ENCODE measurements at places on chromosomes 3 and 15.
A peak's percentile ranks its signal among the peaks of the same experiment; 100 is the strongest.

DNA sequence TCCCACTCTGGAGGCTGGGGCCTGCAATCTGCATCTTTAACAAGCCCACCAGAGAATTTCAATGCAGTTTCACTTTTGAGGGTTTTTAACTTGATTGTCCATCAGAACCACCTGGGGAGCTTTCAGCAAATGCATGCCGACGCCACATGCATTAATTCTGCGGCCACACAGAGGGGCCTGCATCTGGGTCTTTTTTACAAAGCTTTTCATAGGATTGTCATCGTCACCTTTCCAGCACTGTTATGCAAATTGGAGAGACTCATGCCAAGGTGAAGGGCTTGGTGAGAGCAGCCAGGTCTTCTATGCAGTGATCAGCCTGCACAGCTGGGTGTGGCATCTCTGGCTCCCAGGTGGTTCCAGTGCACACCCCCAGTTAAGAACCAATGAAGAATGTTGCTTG lies 143.0 kb upstream of the CTDSPL start:
- DNase-seq, result no peak

DNA sequence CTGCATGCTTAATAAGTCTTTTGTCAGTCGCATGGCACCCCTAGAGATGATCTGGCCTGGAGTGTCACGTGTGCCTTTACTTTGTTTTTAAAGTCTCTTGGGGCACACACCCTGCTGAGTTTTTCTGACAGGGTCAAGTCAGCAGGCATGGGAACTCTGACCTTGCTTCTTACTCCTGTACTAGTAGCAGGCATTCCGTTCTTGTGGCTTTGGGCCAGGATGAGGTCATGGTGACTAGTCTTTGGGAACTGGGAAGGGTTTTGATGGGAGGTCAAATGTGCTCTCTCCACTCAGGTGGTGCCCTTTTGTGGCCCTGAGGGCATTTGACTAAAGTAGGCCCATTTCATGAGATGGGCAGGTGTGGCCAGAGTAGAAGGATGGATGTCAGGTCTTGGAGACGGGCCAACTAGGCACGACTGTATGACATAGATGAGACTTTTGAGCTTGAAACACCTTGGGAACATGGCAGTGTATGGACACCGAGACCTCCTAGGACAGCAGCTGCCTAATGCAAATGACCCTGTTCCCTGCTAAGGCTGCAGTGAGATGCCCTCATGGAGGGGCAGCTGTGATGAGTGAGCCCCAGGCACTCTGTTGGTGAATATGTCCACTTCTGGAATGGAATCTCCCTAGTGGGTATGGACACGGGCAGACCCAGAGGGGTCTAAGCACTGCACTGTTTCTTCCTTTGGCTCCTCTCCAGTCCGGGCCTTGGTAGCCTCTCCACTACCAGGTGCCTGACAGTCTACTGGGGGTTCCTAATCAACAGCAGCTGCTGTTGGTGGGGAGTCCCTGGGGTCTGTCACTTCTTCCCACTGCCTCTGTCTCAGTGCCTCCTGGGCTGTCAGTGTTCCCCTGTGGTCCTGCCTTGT lies 16.4 kb downstream of the SRPRB start:
- no peak for DNase-seq

DNA sequence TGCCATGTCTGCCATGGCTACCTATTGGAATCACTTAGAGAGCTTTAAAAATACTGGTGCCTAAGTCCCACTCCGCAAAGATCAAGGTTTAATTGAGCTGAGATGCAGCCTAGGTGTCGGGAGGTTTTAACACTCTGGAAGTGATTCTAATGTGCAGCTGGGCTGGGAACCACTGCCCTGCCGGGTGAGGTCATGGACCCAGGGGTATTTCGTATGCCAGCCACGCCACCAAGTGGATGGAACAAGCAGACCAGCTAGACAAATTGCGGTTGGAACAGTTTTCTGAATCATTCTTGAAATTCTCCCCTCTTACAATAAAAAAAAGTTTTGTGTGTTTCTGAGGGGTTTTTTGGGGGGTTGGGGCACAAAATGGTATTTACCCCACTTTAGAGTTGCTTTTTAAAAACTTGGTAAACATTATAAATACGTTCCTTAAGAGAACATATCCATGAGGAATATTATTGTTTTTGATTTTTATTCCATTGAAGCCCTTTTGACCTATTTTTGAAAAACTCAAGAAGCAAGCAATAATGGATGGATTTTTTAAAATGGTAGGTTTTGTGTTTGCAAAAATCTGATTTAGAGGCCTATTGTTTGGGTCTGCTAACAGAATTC lies 66.2 kb upstream of the CSTA start:
- DNase-seq, result peak; percentile 9

GRCh38 chr3:181695661-181696491 lies 15.8 kb upstream of the SOX2 start:
- DNase-seq, result no peak

GRCh38 chr15:41932511-41933289 lies 38.8 kb upstream of the SPTBN5 start:
- no peak for DNase-seq

DNA sequence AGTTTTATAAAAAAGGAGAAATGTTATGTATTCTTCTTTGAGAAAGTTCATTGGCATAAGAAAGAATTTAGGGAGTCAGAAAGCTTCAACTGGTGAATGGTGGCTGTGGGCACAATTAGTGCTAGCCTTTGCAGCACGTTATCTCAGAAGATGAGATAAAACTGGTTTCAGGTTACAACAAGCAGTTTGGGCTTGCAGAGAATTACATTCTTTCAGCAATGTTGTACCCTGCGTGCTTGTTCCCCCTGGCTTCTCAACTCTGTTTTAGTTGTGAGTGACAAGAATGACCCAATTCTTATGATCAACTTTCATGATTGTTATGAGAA lies 31.6 kb upstream of the ACP3 start:
- DNase-seq, result no peak

DNA sequence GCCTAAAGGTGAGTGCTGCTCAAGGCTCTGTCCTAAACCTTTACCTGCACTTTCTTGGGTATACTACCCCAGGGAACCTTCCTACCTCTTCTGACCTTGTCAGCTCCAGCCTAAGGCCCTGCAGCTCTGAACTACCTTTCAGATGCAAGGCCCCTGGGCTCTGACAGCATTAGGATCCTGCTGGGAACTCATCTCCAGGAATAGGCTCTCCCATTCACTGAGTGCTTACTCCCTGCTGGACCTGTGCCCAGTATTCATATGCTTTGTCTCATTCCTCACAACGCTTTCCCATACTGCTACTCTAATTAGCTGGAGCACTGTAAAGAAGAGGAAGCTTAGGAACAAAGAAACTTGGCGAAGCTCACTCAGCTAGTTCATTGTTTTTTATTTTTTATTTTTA lies 53.8 kb upstream of the RAB6B start:
- no peak for DNase-seq

- no peak for DNase-seq
These were observed 8.5 kb downstream of the SEC61A1 start for GRCh38 chr3:128060473-128061381.

DNA sequence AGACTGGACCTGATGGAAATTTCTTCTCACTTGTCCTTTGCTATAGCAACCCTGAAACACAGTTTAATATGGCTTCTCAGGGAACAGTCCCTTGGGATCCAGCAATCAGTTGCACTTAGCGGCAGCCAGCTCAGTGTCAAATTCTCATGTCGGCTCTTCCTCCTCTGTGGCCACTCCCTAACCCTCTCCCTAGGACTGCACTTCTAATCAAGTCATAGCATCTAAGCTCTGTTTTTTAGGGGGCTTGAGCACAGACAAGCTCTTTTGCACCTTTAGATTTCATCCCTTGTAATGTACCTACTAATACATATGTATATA lies 250.5 kb upstream of the TLE3 start:
- no peak for DNase-seq

DNA sequence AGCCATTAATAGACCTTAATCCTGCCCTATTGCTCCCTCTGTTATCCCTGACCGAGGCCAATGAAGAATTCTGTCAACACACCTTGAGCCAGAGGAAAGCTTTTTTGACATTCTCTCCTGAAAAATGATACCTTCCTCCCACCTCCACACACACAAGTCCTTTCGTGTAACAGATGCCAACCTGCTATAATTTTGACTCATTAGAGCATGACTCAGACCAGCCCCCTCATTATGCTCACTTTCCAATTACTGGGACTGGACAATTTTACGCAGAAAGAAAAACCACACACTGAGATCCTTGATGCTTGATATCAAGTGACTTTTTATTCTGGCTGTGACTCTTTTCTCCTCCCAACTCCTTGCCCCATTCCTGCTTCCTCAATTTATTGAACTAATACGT lies 50.9 kb downstream of the LSAMP start:
- no peak for DNase-seq

- no peak for DNase-seq
These were observed 325.2 kb downstream of the DIPK2A start for GRCh38 chr3:144296808-144297207.

DNA sequence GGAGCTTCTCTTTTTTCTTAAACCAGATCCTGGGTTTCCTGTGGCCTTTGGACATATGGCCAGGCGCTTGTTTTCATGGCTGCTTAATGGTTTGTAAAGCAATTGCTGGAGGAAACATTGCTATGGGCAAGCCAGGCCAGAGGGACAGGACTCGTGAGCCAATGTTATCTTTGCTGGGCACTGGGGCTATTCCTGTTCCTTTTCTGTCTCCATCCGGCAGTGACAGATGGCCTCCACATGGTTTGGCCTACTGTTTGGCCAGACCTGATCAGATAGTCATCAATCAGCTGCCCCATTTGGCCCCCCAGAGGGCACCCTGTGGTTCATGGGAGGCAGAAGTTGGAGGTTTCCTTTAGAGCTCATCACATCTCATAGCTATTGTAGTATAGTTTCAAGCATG lies 326.1 kb upstream of the ROPN1 start:
- DNase-seq, result no peak

DNA sequence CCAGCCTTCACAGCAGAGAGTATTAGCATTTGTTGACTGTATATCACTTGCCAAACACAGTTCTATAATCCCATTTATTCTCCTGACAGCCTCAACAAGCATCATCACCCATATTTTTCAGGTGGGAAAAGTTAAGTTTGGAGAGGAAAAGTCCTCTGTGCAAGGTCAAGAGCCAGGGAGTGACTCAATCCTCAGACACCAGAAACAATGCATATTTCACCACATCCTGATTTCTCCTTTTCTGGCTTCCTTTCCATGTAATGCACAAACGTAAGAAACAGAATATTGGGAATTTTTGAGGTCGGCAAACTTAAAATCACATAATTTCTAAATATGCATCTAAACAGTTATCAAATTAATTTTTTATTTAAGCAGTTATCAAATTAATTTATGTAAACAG lies 116.0 kb upstream of the GADL1 start:
- DNase-seq, result no peak

- DNase-seq, result no peak
These were observed 79.3 kb upstream of the SKOR1 start for GRCh38 chr15:67746022-67746421.

DNA sequence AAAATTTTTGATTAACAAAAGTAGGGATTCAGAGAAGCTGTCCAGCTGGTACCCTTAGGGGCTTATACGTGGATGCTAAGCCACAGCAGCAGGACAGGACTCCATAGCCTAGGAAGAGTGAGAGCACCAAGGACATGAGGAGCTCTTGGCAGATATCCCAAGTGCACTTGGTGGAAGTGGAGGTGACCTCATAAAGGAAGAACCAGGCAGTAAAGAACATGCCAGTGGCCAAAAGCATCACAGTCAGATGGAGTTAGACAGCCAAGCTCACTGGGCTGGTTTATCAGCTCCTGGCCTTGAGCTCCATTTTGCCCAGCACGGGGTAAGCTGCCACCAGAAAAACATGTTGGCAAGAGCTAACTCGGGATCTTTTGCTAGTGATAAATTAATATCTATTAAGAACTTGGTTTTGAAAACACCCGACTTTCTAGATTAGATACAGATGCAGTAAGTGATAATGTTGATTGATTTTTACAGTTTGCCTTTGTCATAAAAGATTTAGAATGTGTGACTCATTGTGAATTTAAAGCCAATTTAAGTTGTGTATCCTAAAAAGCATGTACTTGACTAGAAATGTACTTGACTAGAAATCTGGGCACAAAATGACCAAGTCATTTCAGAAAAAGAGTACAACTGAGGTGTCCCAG lies 108.0 kb downstream of the CMSS1 start:
- no peak for DNase-seq

GRCh38 chr3:119222391-119222790 lies 18.3 kb downstream of the B4GALT4 start:
- DNase-seq, result no peak

GRCh38 chr15:68789534-68790241 lies 31.0 kb downstream of the ANP32A start:
- no peak for DNase-seq

- no peak for DNase-seq
These were observed 72.3 kb upstream of the ICE2 start for GRCh38 chr15:60551147-60551780.

DNA sequence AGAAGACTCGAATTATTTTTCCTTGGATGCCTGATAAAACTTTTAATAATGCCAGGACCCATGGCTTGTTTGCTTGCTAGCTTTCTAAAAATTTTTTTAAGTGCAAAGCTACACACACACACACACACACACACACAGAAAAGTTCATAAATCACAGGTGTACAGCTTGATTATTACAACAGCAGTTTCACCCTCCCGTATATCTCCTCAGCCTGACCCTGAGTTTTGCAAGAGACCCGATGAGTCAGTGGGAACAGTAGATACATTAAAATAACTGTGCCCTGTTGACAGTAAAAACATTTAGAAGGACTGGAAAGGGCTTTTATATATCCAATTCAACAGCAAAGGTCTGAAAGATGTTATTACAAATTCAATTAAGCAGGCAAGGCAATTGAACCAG lies 46.7 kb downstream of the EMC4 start:
- DNase-seq, result no peak

DNA sequence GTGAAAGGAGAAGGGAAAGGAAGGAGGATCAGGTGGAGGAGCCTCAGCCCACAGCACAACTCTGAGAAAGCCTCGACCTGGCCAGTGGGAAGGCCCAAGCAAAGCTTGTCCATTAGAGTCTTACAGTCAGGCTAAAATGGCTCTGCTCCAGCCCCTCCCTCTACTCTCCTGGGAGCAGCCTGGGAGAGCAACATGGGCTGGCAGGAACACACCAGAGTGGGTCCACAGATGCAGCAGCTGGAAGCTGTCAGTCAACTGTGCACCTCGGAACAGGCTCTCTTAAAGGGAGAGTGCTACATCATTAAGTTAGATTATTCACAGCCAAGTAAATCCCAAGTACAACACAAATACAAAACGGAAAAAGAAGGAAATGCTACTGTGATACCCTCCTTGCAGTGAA lies 98.0 kb upstream of the LIMD1 start:
- DNase-seq, result no peak

DNA sequence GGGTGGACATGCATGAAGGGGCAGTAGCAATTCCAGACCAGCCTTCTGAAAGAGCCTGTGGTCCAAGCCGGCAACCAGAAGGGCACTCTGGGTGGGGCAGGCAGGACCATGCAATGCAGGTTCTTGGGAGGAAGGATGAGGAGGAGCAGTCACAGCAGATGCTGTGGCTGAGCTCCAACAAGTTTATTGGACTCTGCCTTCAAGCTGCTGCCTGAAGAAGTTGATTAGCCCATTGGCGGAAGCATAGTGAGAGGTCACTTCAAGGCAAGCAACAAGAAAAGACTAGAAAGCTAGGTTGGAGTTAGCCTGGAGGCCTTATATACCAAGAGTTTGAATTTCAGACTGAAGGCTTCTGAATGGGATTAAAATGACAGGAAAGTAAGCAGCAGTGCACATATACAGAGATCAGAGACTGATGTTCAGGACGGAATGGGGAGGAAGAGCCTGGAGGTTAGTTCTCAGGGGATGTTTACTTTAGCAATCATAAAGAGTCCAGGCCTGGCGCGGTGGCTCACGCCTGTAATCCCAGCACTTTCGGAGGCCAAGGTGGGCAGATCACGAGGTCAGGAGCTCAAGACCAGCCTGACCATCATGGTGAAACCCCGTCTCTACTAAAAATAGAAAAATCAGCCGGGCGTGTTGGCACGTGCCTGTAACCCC lies 39.9 kb downstream of the SFMBT1 start:
- no peak for DNase-seq

Data from activated T-helper 1 cell treated with anti-CD3 and anti-CD28 coated beads, Interleukin-2, amount 50 U/mL, for 16 hours (primary cell).